ENCODE measurements at places on chromosomes 11 and 22. TPM values are rescaled to one million over a fixed set of nuclear protein-coding genes. Genes with fewer than 3 reads are reported as not detected.

TMPRSS13 gene
- 0.91 TPM for polyA plus RNA-seq

- H3K27ac ChIP-seq: no peak overlapping the region
- H3K27me3 ChIP-seq: no peaks in the 10 kb centered on the region
- no peaks in the 10 kb centered on the region for H3K36me3 ChIP-seq
- peaks cover 4% of the 10 kb centered on the region for H3K4me1 ChIP-seq
Observed at GRCh38 chr11:116504541-116505297, 268.1 kb downstream of the BUD13 start.

- no peaks in the 10 kb centered on the region for H3K27me3 ChIP-seq
- peaks cover 20% of the 10 kb centered on the region for H3K4me1 ChIP-seq
- DNase-seq: no peak
- H3K27ac ChIP-seq: peak overlapping the region; percentile 81
Observed at GRCh38 chr11:616320-617198, 809 bp upstream of the IRF7 start.

GRCh38 chr11:22680628-22681027 is 14.2 kb downstream of the GAS2 start:
- no peaks in the 10 kb centered on the region for H3K4me1 ChIP-seq
- no peak for DNase-seq
- H3K27me3 ChIP-seq: no peaks in the 10 kb centered on the region

DENND5A gene
- 51.2 TPM for polyA plus RNA-seq

DNA sequence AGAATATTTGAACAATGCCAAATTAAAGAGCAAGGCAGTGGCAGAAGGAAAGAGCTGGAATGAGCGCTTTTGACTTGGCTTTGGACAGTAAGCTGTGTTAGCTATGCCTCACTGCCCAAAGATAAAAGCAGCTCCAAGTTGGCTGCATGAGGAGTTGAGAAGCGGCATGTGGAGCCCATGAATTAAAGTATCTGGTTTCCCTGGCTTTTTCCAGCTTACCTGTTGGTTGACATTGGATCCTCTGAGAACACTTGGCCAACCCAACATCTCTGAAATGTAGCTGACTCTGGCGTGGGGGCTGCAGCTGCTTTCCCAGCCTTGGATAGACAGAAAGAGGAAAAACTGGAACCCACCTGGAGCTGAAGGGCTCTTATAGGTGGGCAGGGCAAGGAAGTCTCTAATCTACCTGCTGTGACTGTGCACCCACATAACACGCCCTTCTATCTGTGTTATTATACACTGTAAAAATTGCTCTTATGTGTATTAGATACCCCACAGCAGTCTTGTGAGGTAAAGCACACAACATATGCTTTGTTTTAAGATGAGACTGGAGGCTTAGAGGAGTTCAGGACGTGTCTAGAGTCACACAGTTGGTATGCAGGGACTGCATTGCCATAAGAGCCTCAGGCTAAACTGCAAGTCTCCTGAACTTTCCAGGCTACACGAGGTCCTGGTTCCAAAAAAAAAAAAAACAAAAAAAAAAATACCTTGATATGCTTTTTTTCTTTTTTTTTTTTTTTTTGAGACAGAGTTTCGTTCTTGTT is 5.8 kb downstream of the UBASH3B start:
- H3K27me3 ChIP-seq: no peaks in the 10 kb centered on the region
- DNase-seq: no peak
- no peaks in the 10 kb centered on the region for H3K36me3 ChIP-seq
- no peaks in the 10 kb centered on the region for H3K4me1 ChIP-seq
- H3K27ac ChIP-seq: no peak overlapping the region
- H3K4me3 ChIP-seq: no peak overlapping the region

- H3K36me3 ChIP-seq: no peaks in the 10 kb centered on the region
- H3K4me3 ChIP-seq: no peak overlapping the region
- no peaks in the 10 kb centered on the region for H3K4me1 ChIP-seq
- no peaks in the 10 kb centered on the region for H3K27me3 ChIP-seq
- no peak overlapping the region for H3K27ac ChIP-seq
Observed at GRCh38 chr22:42132457-42132856, 1.8 kb upstream of the CYP2D6 start.

- H3K27ac ChIP-seq: no peak overlapping the region
- DNase-seq: no peak
- H3K4me3 ChIP-seq: no peak overlapping the region
- no peaks in the 10 kb centered on the region for H3K27me3 ChIP-seq
- no peaks in the 10 kb centered on the region for H3K36me3 ChIP-seq
- H3K4me1 ChIP-seq: no peaks in the 10 kb centered on the region
Observed at GRCh38 chr22:26922806-26923205, 265.4 kb downstream of the MIAT start.

- no peaks in the 10 kb centered on the region for H3K27me3 ChIP-seq
- peaks cover 2% of the 10 kb centered on the region for H3K4me1 ChIP-seq
- no peak overlapping the region for H3K27ac ChIP-seq
- DNase-seq: no peak
- H3K36me3 ChIP-seq: no peaks in the 10 kb centered on the region
- no peak overlapping the region for H3K4me3 ChIP-seq
Observed at GRCh38 chr22:44483878-44484277, 14.2 kb downstream of the RTL6 start.

DNA sequence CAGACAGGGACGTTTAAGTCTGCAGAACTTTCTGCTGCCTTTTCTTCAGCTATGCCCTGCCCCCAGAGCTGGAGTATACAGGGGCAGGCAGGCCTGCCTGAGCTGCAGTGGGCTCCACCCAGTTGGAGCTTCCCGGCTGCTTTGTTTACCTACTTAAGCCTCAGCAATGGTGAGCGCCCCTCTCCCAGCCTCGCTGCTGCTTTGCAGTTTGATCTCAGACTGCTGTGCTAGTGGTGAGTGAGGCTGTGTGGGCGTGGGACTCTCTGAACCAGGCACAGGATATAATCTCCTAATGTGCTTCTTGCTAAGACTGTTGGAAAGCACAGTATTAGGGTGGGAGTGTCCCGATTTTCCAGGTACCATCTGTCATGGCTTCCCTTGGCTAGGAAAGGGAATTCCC is 38.5 kb downstream of the NELL1 start:
- DNase-seq: no peak
- H3K4me3 ChIP-seq: no peak overlapping the region
- H3K4me1 ChIP-seq: no peaks in the 10 kb centered on the region
- H3K27ac ChIP-seq: no peak overlapping the region
- no peaks in the 10 kb centered on the region for H3K36me3 ChIP-seq

GRCh38 chr22:50293441-50294318 is 13.8 kb downstream of the PLXNB2 start:
- H3K36me3 ChIP-seq: no peaks in the 10 kb centered on the region
- H3K4me1 ChIP-seq: peaks cover 56% of the 10 kb centered on the region
- H3K4me3 ChIP-seq: no peak overlapping the region

DNA sequence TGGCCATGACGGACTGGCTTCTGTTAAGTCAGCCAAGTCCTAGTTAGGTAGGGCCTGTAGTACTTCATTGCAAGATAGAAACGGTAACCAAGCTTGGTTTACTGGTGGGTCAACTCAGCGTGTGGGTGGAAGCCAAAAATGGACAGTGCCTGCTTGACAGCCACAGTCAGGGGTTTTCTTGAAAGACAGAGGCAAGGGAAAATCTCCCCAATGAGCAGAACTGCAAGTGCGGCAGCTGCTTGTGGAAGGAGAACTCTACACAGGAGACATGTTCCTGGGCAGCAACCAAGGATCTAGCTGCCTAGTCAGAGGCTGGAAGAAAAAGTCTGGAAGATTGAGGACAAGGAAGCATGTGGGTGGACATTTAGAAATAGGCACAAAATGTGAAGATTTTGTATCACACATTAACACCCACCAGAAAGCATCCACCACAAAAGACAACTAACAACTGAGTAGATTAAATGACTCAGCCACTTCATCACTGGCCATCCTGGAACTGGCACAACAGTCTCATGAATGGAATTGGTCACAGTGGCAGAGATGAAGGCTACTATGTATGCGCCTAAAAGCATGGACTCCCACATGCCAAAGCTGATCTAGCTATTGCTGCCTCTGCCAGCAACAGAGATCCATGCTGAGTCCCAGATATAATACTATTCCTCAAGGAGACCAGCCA is 40.9 kb upstream of the SCUBE2 start:
- no peaks in the 10 kb centered on the region for H3K36me3 ChIP-seq
- H3K4me1 ChIP-seq: peaks cover 1% of the 10 kb centered on the region
- DNase-seq: no peak
- no peaks in the 10 kb centered on the region for H3K27me3 ChIP-seq

SULT4A1 gene
- 11.2 TPM for polyA plus RNA-seq

GRCh38 chr11:17645190-17645970 is 74.0 kb upstream of the MYOD1 start:
- H3K27ac ChIP-seq: no peak overlapping the region
- no peak overlapping the region for H3K4me3 ChIP-seq
- H3K36me3 ChIP-seq: no peaks in the 10 kb centered on the region

DNA sequence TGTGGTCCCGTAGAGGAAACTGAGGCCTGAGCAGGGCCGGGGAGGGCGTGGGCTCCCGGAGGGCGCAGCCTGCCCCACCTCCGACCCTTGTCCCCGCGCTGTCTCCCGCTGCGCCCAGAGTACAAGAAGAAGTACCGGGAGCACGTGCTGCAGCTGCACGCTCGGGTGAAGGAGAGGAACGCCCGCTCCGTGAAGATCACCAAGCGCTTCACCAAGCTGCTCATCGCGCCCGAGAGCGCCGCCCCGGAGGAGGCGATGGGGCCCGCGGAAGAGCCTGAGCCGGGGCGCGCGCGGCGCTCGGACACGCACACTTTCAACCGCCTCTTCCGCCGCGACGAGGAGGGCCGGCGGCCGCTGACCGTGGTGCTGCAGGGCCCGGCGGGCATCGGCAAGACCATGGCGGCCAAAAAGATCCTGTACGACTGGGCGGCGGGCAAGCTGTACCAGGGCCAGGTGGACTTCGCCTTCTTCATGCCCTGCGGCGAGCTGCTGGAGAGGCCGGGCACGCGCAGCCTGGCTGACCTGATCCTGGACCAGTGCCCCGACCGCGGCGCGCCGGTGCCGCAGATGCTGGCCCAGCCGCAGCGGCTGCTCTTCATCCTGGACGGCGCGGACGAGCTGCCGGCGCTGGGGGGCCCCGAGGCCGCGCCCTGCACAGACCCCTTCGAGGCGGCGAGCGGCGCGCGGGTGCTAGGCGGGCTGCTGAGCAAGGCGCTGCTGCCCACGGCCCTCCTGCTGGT is 1.9 kb downstream of the NLRP6 start:
- H3K27me3 ChIP-seq: no peaks in the 10 kb centered on the region
- no peak for DNase-seq
- H3K27ac ChIP-seq: no peak overlapping the region
- H3K4me3 ChIP-seq: peak overlapping the region; percentile 41
- H3K36me3 ChIP-seq: no peaks in the 10 kb centered on the region
